ENCODE measurements at places on chromosomes 5 and 9. TPM values are rescaled to one million over a fixed set of nuclear protein-coding genes. Genes with fewer than 3 reads are reported as not detected.

TTC23L gene
- not detected for total RNA-seq

GRCh38 chr9:99181621-99182020 lies 40.1 kb downstream of the ALG2 start:
- DNase-seq, result peak; percentile 65

- no peak for DNase-seq
Observed at GRCh38 chr5:61177716-61178115, 15.4 kb upstream of the SMIM15 start.

DNA sequence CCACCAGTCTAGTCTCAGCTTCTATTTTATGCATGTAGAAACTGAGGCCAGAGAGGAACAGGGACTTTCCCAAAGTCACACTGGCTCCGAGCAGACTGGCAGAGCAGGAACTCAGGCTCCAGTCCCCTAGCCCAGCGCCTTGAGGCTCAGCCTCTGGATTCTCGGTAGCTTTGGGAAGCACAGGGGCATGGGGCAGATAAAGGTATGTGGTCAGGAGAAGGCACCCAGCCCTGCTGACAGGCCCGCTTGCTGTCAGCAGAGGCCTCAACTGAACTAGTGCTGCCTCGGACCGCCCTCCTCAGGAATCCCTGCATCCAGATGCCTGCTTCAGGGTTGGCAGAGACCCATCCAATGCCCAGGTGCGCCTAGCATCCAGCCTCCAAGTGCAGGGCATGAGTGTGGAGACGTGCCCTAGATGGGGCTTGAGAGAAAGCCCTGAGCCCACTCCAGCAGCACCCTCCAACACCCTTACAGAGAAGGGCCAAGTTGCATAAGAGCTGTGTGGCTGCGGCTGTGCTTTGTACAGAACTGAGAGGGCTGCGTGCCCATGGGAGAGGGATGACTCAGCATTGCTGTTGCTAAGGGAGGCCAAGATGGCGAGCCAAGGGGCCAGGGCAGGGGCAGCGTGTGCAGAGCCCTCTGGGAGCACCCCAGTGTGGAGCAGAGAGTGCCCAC lies 168.6 kb downstream of the MACROH2A1 start:
- DNase-seq, result no peak

- DNase-seq, result peak; percentile 75
Observed at GRCh38 chr9:113548221-113549041, 84.9 kb downstream of the RGS3 start.

MSANTD3 gene
- total RNA-seq, result 79.4 TPM

DNA sequence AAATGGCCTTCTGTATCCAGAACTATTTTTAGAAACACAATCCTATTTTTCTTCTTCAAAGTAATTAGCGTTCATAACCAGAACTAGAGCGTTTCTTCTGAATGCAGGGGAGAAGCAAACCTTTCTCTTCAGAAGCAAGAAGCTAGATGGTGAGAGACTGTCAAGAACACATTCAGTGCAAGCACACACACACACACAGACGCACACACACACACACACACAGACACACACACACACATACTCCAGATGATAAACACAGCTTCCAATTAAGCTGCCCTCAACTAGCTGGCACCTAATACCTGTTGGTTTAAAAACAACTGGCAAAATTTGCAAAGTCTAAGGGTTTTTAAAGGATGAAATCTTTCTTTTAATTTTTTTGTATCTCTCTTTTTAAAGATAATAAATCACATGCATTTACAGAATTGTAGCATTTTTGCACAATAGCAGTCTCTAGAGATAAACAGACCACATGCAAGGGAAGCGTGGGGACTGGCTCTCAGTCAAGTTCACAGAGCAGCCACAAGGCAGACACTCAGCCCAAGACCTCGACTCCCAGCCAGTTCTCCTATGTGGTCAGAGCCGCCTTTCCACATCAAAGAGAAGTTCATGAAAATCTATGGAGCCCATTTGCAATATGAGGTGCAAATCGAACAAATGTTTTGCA lies 138.5 kb downstream of the TTLL11 start:
- DNase-seq, result no peak

GRCh38 chr5:4700871-4701270 lies 439.3 kb upstream of the ADAMTS16 start:
- no peak for DNase-seq

LAMC3 gene
- total RNA-seq, result not detected

PCDHGC3 gene
- 45.5 TPM for total RNA-seq

DNA sequence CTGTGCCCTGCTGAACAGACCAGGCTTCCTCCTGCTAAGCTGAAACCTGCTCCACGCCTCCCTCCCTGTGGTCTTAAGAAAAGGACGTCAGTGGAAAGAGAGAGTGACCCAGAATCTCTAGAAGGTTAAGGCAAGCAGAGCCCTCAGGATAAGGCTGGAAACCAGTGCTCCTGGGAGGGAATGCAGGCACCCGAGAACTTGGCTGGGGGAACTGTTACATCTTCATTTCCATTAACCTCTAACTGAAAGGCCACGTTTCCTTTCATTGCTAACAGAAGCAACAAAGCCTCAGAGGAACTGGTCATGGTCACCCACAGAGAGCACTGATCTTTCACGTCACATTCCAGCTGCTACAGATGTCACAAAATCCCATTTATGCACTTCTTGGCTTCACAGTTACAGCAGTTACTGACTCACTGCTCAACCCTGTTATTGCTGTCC lies 26.1 kb upstream of the AKNA start:
- no peak for DNase-seq

DNA sequence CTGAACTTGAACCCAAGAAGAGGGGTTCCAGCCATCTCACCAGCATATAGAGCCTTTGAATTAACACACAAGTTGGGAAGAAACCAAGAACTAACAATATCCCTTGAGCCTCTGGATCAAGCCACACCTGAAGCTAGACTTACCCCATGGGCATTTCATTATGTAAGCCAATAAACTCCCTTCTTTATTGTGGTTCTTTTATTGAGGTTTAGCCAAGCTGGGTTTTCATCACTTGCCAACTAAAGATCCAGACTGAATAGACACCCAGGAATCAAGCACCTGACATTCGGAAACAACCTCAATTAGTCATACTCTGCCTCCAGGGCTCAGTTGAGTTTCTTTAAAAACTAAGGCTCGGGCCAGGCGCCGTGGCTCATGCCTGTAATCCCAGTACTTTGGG lies 226.7 kb downstream of the AGTPBP1 start:
- DNase-seq, result no peak

GRCh38 chr5:157025093-157025698 lies 33.7 kb downstream of the HAVCR1 start:
- DNase-seq, result no peak

GRCh38 chr5:59268756-59269415 lies 624.6 kb downstream of the PDE4D start:
- DNase-seq, result no peak

GRCh38 chr5:83967417-83967816 lies 246.8 kb upstream of the HAPLN1 start:
- peak; percentile 41 for DNase-seq

DNA sequence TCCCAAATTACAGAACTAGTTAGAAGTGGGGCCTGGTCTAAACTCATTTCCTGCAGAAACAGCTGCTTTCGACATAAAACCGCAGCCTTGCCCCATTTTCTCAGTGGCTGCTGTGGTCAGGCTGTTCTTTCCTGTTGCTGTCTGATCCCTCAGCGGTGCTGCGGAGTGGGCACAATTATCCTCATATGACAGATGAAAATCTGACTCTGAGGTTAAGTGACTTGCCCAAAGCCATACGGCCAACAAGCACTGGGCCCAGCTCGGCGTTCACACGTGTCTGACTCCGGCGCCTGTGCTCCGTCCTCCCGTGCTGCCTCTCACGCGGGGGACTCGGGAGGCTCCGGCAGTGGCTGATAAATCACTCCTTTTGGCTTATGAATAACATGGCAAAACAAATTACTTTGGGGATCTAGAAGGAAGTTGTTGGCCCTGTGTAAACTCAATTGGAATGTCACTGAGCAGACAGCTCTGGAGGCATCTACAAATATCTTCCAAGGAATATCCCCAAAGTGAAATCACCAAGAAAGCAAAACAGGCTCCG lies 142.6 kb upstream of the LMX1B start:
- DNase-seq, result no peak

GRCh38 chr9:109411798-109412352 lies 86.2 kb downstream of the PTPN3 start:
- peak; percentile 36 for DNase-seq

DNA sequence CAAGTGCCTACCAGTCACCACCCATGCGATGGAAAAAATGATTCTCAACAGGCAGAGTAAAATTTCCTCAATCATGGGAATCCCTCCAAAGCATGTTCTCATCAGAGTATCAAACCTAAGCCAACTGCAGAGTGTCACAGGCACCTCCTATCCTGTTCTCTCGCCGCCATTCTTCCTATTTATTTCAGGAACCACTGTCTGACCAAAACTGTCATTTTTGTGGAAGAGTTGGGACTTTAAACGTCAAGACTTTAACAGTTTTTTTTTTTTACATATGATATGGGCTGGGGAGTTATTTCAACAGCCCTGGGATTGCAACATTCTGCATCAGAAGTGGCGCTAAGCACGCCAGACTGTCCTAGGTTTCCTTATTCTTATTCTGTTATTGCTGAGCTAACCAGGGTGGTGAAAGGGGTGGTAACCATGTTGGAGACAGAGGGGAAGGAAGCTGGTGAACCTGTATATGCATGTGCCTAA lies 29.5 kb downstream of the PFDN1 start:
- no peak for DNase-seq

DNA sequence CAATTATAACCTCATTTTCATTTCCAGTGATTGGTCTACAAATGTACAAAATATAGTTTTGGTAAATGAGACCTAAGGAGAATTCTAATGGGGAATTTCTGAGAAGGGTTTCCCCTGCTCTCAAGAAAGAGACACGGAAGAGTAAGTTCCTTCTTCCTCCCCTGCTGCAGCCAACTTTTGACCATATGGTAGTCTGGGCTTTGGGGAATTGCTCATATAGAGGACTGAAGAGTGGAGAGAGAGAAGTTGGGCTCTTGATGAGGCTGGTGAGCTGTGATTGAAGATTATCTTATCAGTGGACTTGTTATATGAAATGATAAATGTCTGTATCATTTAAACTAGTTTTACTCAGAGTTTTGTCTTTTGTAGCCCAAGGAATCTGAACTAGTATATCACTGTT lies 4.3 kb upstream of the LNPEP start:
- DNase-seq, result no peak

- DNase-seq, result no peak
Observed at GRCh38 chr5:66410122-66410521, 186.1 kb upstream of the MAST4 start.

GRCh38 chr5:98839469-98840383 lies 66.3 kb downstream of the RGMB start:
- no peak for DNase-seq

DNA sequence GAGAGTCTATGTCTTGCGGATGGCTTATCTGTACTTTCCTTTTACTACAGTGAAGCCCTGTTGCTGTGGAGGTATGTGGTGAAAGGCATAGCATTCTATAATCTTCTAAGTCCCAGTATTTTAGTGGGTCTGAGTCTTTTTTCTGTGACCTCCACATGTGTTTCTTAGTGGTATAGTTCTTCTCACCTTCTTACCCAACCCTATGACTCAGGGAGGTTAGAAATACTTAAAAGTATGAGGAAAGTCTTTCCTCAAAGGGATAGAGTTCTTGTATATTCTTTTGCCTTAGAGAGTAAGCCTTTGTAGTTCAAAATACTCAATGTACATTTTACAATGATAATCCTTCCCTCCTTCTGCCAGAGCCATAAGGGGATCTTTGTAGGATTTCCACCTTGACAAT lies 621.9 kb upstream of the CTNND2 start:
- DNase-seq, result no peak

DNA sequence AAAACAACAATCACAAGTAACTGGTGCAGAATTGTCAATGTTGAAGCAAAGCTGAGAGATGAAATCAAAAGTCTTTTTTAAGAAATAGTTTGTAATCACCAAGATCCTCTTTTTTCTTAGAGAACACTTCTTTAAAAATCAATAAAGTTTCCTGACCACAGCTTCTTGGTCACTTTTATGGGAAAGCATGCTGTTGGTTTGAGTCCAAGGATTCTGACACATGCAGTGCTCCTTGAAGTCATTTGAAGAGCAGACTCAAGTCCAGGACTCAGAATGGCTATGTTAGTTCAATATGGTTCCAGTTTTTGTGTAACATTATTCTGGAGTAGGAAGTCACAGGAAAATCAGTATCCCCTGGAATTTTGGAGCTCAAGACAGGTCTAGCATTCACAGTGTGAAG lies 480.6 kb downstream of the NR2F1-AS1 start:
- no peak for DNase-seq

- peak; percentile 100 for DNase-seq
Observed at GRCh38 chr5:143244000-143244736, 159.3 kb downstream of the NR3C1 start.

DNA sequence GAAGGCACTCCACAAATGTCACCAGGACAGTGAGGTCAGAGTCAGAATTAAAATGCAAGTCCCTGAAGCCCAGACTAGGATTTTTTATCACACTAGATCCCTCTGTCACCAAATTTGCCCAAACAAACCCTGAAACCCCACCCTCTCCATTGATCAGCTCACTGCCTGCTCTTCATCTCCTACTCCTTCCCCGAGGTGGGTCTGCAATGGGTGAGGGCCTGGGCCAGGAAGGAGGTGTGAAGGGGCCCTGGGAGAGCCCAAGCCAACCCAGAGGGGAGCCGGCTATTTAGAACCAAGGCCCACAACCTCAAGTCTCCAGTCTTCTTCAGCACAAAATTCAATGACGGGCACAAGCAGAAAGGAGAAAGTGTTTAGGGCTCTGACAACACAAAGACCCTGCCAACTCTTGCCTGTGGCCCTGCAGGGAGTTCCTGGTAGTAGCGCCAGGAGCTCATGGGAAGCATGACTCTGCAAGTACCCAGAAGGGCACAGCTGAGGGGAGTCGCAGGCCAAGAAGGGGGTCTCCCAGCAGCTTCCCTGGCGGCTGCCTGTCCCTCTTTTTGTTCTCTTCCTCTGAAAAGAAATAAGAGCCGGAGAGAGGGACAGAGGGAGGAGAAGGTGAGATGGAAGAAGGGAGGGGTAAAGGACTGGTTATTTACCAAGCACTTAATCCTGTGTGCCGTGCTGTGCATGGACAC lies 5.5 kb downstream of the FOXI1 start:
- peak; percentile 37 for DNase-seq

- no peak for DNase-seq
Observed at GRCh38 chr5:130158036-130158435, 253.8 kb downstream of the CHSY3 start.

DNA sequence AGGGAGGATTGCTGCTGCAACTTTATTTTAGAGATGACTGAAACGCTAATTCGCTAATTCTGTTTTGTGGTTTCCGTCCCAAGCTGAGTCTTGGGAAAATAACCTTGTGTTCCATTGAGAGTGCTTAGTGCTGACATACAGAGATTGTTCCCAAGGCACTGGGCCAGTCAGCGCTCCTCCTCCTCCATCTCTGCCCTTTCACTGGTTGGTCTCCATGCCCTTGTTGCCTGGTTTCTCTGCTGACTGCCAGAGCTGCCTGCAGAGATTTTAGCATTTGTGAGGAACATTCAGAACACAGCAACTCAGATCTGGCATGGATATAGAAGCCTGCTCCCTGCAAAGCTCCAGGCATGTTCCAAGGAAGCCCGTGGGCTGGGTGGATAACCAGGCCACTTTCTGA lies 126.0 kb upstream of the IRX2 start:
- peak; percentile 22 for DNase-seq

Data from SJSA1 (cell line).